ENCODE measurements at places on chromosomes 3 and 15.

DNA sequence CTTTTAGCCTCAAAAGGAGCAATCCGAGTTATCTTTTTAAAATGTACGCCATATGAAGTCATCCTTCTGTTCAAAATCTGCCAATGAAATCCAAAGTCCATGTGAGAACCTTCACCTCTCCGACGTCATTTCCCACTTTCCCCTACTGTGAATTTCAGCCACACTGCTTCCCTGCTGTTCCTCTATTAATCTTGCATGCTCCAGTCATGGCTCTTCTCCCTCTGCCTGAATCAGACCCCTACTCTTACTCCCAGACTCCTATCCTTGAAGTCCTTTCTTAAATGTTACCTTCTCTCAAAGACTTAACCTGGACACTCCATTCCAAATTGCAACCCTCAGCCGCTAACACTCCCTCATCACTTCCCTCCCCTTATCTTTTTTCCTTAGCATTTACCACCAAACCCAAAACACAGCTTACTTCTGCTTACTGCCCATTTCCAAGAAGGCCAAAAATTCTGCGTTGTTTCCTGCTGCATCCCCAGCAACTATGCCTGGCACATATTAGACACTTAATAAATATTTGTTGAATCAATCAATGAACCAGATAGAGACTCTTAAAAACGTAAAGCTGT, 1.2 kb downstream of the NKIRAS1 start:
- DNase-seq, result no peak

- no peak for DNase-seq
These were observed 242.1 kb downstream of the THSD4 start for GRCh38 chr15:71357321-71357732.

- DNase-seq, result no peak
These were observed 65.2 kb upstream of the TRA2B start for GRCh38 chr3:186002884-186003472.

DNA sequence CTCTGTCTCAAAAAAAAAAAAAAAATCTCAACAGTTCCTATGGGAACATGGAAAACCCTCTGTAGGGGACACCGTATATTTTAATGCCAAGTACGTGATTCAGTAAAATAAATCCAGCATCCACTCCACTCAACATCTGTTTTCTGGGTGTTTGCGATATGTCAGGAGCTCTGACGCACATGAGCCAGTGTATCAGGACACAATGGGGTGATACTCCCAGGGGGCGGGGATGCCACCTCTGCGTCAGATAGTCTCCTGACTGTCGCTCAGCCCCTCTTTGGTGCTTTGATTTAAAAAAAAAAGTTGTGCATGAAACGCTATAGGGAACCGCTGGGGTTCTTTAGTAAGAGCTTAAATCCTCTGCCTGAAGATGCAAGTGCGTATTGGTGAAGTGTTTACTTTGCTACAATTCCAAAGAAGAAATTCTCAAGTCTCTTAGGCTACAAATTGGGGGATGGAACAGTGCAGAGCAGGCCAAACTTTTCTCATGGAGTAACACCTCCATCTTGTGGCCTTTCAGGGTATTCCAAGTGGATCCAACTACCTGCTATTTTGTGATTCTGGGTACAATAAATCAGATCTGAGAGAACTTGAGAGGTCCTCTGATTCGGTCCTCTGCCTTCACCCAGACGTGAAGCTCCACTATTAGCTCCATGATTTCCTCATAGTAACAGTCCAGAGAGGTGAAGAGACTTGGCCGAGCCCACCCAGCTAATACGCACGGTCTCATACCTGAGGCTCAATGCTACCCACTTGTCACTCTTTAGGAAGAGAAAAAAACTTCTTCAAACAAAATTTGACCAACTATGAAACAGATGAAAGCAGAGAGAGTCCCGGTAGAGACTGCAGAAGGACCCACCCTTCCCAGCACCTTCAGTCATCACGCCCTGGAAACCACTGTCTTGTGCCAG, 9.3 kb upstream of the NR2E3 start:
- no peak for DNase-seq

- no peak for DNase-seq
These were observed 50.1 kb downstream of the CALML4 start for GRCh38 chr15:68154923-68155559.

- DNase-seq, result no peak
These were observed 222.7 kb downstream of the GAP43 start for GRCh38 chr3:115845986-115846385.

DNA sequence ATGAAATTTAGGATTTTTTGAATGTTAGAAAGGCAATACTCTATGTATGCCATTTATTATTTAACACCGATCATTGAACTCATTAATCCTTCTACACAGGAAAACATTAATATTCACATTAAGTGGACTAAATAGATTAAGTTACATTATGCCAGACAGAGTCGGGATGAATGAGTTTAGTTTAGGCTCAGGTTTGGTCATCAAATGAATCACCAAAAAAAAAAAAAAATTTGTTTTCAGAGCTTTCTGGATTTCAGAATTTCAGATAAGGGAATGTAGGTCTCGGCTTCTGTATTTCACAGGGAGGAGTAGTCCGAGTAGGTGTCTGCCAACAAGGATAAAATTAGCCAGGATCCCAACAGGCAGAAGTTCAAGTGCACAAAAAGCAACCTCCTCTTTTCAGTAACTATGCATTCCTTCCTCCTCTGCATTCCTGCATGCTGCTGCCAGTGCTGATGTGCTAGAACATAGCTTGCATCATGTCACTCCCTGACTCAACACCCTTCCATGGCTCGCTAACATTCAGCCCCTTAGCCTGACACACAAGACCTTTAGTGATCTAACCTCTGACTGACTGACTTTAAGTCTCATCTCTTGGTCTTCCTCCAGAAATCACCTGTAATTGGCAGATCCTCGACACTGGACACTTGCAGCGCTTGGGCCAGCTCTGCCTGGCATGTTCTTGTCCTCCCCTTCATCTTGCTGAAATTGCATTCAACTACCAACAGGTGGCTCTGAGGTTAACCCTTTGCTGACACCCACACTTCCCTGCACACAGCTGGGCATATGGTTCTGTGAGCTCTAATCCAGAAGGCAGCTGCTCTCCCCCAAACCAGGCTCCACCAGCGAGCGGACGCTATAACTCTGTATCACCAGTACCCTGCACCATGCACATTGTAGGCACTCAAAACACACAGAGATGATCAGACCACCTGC, 145.4 kb upstream of the PROK2 start:
- DNase-seq, result no peak

- no peak for DNase-seq
These were observed 85.4 kb downstream of the ADAMTS17 start for GRCh38 chr15:100256101-100256969.

GRCh38 chr15:76994001-76994400, 925 bp upstream of the PSTPIP1 start:
- DNase-seq, result no peak

- no peak for DNase-seq
These were observed 83.8 kb upstream of the SLC6A6 start for GRCh38 chr3:14318646-14319045.

- no peak for DNase-seq
These were observed 32.8 kb upstream of the SLC9A9 start for GRCh38 chr3:143881095-143881494.

GRCh38 chr3:194761384-194761783, 75.7 kb downstream of the FAM43A start:
- no peak for DNase-seq

DNA sequence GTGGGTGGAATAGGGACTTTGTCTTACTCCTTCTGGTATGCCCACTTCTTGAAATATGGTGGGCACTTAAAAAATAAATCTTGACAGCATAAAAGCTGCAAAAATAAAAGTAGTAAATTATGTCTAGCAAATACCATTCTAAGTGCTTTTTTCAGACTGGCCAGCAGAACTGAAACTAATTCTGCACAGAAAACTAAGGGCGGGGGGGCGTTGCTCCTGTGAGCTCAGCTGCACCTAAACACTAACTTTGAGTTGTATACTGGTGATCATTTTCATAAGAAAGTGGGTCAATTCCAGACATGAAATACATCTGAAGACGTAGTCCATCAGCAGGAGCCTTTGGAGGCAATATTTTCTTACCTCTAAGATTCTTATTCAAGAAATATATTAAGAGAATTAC, 114.8 kb downstream of the WDR76 start:
- DNase-seq, result no peak

GRCh38 chr15:41806291-41807181, 21.4 kb upstream of the JMJD7 start:
- no peak for DNase-seq

- no peak for DNase-seq
These were observed 7.1 kb downstream of the RAMAC start for GRCh38 chr15:82993144-82993543.

DNA sequence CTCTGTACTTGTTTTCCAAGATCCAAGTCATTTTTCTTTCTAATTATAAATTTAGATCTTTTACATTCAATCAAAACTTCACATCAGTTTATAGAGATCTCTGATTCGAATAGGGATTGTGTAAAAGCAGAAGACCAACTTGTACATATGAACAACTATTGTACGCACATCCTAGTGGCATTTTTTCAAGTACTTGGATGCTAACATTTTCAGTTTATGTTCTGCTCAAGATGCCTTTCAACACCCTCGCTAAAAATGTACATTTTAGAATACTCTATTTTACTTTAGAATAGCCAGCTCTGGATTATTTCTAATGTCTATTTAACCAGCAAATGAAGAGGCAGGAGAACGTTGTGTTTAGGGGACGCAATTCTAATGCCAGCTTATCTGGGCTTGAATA, 340.7 kb downstream of the ROBO1 start:
- DNase-seq, result no peak

GRCh38 chr15:35038626-35039451, 46.3 kb downstream of the NANOGP8 start:
- DNase-seq, result no peak

GRCh38 chr15:23897091-23897490, 210.0 kb upstream of the NDN start:
- no peak for DNase-seq

DNA sequence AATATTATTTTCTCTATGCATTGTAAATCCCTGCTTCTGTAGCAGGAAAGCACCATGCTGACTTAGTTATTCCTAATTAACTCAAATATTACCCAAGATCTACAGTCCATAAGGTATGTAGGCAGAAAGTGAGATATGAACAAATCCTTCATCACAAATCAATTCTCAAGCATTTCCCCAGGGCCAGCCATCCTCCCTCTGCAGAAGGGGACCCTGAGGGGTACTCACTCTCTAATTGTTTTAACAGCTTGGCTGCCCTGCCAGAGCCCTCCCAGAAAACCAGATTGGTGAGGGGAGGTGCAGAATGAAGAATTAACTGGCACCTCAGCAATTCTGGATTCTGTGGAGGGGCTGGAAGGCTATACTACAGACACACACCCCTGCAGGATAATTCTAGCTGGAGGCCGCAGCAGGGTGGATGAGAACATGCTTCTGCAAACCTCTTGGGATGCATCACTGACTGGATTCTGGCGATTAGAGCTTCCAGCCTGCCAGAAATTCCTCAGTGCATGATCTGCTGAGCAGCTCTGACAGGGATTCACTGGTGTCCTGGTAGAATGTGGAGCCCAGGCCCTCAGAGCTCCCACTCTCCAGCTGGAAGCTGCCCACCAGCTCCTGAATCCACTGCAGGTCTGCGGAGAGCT, 88.6 kb upstream of the HERC1 start:
- DNase-seq, result no peak

DNA sequence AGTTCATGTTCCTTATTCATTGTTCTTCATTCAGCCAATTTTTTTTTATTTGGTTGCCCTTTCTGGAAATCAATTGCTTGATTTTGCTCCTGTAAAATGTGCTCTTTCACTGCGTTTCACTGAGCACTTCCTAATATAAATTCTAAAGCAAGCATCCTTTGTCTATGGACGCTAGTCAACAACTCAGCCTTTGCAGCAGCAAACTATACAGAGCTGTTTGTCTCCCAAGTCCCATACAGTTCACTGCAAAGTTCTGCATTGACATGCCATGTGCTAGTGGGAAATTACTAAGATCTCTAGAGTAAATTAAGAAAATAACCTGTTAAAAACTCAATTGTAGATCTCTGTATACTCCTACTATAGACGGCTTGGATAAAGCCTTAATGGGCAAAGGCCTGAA, 130.1 kb upstream of the BHLHE40 start:
- DNase-seq, result no peak

GRCh38 chr3:23864931-23865330, 51.9 kb downstream of the NKIRAS1 start:
- no peak for DNase-seq

GRCh38 chr15:50140098-50140497, 21.1 kb upstream of the ATP8B4 start:
- no peak for DNase-seq

DNA sequence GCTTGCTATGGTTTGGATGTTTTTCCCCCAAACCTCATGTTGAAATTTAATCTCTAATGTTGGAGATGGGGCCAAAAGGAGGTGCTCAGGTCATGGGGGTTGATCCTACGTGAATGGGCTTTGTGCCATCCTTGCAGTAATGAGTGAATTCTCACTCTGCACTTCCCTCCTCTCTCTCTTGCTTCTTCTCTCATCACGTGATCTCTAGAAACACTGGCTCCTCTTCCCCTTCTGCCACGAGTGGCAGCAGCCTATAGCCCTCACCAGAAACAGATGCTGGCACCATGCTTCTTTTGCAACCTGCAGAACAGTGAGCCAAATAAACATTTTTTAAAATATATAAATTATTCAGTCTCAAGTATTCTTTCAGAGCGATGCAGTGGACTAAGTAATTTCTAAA, 13.3 kb upstream of the PLSCR1 start:
- no peak for DNase-seq

GRCh38 chr15:82952158-82953081, at the start of gene HOMER2:
Gene HOMER2, minus strand, starts transcription at chr15:82952720. Its CDS starts 185 bp downstream, at chr15:82952535.
- no peak for DNase-seq

DNA sequence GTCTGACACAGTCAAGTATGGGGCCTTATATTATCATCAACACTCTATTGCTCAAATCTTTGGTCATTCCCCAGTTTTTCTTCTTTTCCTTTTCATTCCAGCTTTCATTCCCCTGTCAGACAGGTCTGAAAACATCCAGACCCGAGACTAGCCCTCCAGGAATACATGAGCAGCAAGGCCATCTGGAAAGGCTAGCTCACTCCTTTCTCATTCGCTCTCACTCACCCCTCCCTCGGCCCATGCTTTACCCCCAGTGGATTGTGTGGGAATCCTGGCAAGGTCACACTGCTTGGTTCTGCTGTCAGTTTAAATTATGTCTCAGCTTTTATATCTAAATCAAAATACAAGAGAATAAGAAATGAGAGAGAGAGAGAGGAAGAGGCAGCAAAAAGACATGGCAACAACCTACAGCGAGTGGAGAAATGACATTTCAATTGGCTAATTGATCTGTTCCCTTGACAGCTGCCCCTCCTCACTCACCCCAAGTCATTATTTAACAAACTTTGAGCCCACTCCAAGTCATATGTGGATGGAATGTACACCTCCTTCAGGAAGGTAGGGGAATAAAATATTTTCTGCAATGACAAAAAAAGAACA, 962.2 kb downstream of the TUSC7 start:
- no peak for DNase-seq
